ENCODE measurements at places on chromosomes 3 and 15. TPM values are rescaled to one million over a fixed set of nuclear protein-coding genes. Genes with fewer than 3 reads are reported as not detected.

- no peak for ATAC-seq
These were observed 77.9 kb upstream of the LINGO1 start for GRCh38 chr15:77710637-77711036.

DNA sequence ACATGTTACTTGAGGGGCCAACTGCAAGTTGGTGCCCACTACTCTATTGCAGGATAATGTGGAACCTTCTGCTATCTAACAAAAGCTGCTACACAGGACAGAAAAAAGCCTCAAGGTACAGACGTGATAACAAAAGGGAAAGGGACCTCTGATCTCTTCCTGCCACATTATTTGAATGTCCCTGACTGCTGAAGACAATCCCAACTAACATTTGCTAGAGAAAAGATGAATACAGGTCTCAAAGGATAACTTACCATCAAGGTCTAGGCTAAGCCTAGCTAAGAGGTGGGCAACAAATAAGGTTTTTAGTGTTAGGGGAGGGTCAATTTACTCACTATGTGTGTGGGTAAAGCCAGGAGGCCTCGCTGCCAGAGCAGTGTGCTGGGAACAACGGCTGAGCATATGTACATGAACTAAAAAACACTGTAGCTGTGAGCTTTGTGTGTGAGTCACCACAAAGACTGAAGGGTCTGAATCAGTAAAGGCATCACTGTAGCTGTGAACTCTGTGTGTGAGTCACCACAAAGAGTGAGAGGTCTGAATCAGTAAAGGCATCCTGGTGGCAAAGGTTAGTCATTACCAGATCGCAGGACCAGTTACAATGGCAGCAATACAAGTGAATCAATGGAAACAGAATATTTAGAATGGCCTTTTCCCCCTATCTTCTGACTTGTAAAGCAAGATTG, 111.7 kb downstream of the LMLN start:
- peak; percentile 100 for ATAC-seq

DNA sequence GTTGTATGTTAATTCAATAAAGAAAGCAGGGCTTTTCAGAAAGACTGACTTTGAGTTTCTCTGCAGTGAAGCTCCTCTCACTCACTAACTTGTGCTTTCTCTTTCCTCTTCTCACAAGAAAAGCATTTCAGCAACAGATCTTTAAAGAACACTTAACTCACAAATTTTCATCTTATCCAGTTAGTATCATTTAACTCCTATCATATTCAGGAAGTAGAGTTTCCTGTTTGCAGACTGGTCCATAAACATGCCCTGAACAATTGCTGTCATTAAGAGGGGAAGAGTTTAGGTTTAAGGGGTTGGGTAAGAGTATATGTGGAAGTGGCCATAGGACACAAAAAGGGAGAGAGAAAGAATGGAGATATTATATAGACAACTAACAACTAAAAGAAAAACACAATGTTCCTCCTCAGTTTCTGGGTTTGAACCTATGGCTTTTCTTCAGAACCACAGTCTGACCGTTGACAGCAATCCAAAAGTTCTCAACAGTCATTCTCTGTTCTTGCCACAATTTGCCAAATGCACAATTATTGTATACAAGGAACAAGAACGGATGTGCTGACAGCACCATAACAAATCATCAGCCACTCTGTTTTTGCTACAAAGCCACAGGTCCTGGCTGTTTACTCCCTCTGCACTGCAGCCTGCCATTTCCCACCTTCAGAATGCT, 63.9 kb downstream of the CHAC1 start:
- no peak for ATAC-seq

- ATAC-seq: no peak
These were observed 82.3 kb downstream of the ST6GAL1 start for GRCh38 chr3:187012609-187013051.

- ATAC-seq: no peak
These were observed 344.7 kb upstream of the RBMS3 start for GRCh38 chr3:28936154-28936553.

DNA sequence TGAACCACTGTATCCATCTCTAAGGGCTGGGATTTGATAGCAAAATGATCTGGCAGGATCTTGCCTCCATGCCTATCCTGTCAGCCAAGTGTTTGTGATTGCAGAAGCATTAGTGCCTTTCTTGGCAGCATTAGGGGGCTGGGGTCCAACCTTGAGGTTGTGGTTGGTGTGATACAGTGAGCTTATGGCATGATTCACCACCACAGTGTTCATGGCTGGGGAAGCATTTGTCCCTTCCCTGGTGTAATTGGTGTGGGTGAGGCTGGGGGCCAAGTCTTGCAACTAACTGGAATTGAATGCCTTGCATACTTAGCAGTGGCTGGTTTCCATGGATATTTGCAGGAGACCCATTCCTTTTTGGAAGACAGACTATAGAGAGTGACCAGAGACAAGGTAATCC, 271.0 kb upstream of the TBL1XR1 start:
- ATAC-seq: no peak

DNA sequence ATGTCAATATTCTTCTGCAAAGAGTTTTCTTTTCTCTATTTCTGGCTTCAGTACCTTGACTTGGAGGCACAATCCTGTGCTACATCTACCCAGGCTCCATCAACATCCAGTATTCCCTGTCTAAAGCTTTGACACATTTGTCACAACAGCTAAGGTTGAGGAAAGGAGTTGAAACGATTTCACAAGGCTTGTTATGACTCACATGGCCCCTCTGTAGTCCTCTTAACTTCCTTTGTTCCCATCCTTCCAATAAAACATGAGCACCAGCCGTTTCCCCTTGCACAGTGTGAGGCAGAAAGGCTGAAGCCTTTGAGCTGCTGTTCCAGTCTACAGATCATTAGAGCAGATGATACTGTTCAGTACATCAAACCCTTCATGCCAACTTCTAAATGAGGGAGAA, 163.0 kb upstream of the TMCO5A start:
- no peak for ATAC-seq

GRCh38 chr15:64478863-64479262, 18.5 kb downstream of the ZNF609 start:
- no peak for ATAC-seq

GRCh38 chr15:82828075-82828474, 18.6 kb downstream of the WHAMM start:
- ATAC-seq: no peak

DNA sequence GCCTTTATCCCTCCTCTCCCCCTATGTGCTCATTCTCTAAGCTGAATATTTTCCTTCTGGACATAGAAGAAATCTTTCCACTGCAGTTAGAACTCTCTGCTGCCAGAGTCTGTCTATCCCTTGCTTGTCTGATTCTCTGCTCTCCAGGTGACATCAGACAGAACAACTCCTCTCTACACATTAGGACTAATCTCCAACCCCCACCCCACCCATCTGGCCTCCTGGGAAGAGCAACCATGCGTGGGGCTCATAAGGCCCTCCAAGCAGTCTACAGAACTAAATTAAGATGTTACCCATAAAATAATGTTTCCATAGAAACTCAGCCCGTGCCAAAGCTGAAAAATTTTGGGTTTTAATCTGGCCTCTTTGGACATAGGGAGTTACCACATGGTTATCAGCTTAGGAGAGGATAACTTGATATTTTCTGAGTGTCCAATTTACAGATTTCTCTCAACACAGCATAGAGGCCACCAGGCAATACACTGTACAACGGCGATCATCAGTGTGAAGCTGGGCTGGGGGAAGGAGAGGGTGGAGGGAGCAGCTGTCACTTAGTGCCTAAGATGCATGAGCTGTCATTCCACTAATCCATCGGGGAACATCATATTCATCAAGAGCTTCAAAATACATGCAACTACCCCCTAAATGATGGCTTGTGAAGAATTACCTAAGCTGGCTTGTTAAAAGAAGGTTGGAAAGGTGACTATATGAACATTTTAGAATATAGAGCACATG, 199.4 kb downstream of the CLSTN2 start:
- ATAC-seq: no peak

DNA sequence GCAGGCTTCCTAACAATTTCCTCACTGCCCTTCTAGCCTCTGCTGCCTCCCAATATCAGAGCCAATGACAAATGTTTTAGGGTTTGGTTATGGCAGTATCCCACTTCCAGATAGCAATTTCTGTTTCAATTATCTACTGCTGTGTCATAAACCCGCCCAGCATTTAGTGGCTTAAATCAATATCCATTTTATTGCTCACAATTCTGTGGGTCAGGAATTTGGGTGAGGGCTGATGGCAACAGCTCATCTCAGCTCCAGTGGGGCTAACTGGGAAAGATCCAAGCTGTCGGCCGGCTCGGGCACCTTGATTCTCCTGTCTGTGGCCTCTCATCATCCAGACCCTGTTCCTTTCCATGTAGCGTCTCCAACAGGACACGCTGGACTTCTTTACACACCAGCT, 85.3 kb upstream of the GOLGA8J start:
- no peak for ATAC-seq

DNA sequence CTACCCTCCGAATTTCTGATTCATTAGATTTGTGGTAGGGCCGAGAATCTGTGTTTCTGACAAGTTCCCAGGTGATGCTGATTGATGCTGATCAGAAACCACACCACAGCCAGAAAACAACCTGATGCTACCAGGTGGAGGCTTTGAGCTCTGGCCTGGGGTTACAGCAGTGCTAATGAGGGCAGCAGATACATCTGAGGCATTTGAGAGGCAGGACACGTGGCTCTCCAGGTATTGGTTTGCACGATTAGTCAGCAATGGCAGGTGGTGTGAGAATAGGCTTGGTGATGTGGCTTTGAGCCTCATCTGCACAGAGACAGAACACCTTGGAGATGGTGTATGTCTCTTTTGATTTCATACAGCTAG, 78.8 kb upstream of the THBS1 start:
- ATAC-seq: no peak

DNA sequence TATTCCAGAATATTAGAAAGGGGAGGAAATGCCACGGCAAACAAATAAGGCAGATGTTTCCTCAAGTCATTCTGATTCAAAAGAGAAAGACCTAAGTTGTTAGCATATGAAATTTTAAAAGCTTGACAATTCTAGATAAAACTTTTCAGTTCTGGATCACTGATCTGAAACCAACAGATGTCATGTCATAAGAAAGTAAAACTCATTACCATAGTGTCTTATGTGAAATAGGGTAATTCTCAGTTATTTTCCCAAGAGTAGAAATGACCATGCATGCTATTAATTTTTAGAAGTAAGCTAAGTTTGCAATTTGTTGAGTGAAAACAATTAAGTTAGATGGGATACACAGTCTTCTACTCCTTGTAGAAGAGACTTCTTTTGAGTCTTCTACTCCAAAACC, 630.3 kb downstream of the NAALADL2 start:
- no peak for ATAC-seq

DNA sequence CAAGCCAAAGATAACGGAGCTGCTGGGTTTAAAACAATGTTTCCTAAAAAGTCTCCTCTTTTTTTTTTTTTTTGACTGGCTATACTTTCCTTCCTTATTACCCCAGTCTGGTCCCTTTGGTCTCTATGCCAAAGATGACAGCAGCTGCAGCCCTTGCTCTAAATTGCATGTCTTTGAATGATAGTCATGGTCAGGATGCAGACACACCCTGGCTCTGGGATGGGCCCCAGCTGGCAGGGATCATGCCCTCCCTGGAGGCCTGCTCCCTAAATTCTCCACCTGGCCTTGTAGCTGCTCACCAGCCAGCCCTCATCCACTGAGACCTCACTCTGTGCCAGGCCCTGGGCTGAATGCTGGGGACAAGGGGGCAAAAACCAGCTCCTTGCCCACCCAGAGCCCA, 95.8 kb downstream of the MESD start:
- ATAC-seq: no peak

GRCh38 chr3:107894998-107895397, 195.8 kb downstream of the CD47 start:
- no peak for ATAC-seq

GRCh38 chr3:129485721-129486663, 42.4 kb upstream of the RHO start:
- ATAC-seq: peak; percentile 22

- peak; percentile 98 for ATAC-seq
These were observed 5.6 kb upstream of the MECOM start for GRCh38 chr3:169668957-169669741.

- peak; percentile 5 for ATAC-seq
These were observed 4.4 kb downstream of the DALRD3 start for GRCh38 chr3:49013738-49014660.

DNA sequence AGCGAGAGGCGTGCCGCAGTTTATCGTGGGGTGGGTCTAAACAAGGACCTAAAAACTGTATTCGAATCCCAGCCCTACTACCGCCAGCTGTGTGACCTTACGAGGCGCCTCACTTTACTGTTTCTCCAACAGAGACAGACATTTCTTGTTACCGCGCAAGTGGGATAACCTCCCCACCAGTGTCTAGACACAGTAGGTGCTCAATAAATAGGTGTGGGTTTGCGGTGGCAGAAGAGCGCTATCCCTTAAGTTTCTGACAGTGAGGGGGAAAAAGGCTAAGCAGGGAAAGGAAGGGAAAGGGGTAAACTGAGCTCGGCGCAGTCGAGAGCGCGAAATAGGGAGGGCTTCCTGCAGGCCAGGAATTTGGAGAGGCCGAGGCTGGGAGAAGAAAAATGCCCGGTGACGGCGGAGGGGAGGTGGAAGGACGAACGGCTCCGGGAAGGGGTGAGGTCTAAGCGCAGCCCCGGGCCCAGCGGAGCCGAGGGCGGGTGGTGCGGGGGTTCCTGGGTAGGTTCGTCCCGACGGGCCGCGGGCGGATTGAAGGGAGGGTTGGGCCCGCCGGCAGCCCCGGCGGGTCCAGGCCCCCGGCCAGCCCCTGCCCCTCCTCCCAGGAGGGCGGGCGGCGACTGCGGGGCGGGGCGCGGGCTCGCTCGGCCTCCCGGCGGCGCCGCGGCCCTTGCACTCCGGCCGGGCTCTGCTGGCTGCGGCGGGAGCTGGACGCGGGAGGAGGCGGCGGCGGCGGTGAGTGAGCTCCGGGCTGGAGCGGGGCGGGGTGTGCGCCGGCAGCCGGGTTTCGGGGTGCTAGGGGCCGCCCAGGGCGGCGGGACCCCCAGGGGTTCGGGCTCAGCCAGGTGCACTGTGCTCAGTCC, at the start of gene CGNL1:
Gene CGNL1, plus strand, starts transcription at position 679 of the 869 bp plus-strand sequence. CDS start 61,495 bp downstream, outside the sequence.
- peak; percentile 90 for ATAC-seq

GRCh38 chr3:134462331-134462941, 23.3 kb downstream of the ANAPC13 start:
- ATAC-seq: no peak

- ATAC-seq: no peak
These were observed 101.7 kb upstream of the UBP1 start for GRCh38 chr3:33541918-33542317.

DNA sequence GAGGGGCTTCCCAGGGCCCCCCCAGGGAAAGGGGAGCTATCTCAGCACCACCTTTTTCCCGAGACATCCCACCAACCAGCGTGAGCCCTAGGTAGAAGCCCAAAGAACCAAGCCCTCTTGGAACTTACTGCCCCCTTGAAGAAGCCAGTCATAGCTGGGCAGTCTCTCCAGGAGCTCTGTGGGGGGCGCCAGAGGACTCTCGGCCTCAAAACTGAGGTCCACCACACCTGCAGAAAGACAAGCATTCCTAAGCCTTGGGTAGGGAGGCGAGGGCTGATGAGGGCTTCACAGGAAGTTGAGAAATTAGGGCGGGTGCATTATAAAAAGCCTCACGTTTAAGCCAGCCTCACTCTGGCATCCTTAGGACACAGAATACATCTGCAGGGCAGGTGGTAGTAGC, 9.0 kb downstream of the SSUH2 start:
- no peak for ATAC-seq

ACKR2 gene
- total RNA-seq: 0.43 TPM

AMIGO3 gene
- 3.1 TPM for total RNA-seq

HCLS1 gene
- total RNA-seq: 1.3 TPM

SAXO2 gene
- 13.8 TPM for total RNA-seq

CFAP100 gene
- total RNA-seq: not detected

CIDEC gene
- total RNA-seq: not detected

FSIP1 gene
- total RNA-seq: 3.5 TPM

CHRD gene
- 5.1 TPM for total RNA-seq

SNTN gene
- not detected for total RNA-seq

C2CD4A gene
- total RNA-seq: not detected

SYNM gene
- 43.9 TPM for total RNA-seq

HOMER2 gene
- total RNA-seq: 15.6 TPM

HACL1 gene
- total RNA-seq: 23.7 TPM

IMPG2 gene
- 0.78 TPM for total RNA-seq

Measured in motor neuron (in vitro differentiated cells).